Melanocyte of skin (primary cell): ENCODE measurements at places on chromosomes 11 and 22. TPM values are rescaled to one million over a fixed set of nuclear protein-coding genes. Genes with fewer than 3 reads are reported as not detected.

TSPO gene
- total RNA-seq, result 235 and 263 TPM in 2 replicates

DCHS1 gene
- total RNA-seq, result 1.0 and 2.5 TPM in 2 replicates

CCDC116 gene
- 0.34 TPM in 1 of 2 replicates, not detected in the other for total RNA-seq

OR5P2 gene
- not detected in 2 replicates for total RNA-seq

CNGA4 gene
- under 0.01 TPM in 1 of 2 replicates, not detected in the other for total RNA-seq

TPBGL gene
- total RNA-seq, result 0.73 and 1.0 TPM in 2 replicates

DGCR6 gene
- 1.2 and 1.7 TPM in 2 replicates for total RNA-seq

RPS6KA4 gene
- total RNA-seq, result 48.6 and 49.0 TPM in 2 replicates

ANO1 gene
- not detected in 2 replicates for total RNA-seq

XKR3 gene
- not detected in 2 replicates for total RNA-seq

GAB2 gene
- 17.1 and 23.4 TPM in 2 replicates for total RNA-seq

HYOU1 gene
- 180 and 194 TPM in 2 replicates for total RNA-seq

OR10G4 gene
- total RNA-seq, result not detected in 2 replicates

TSGA10IP gene
- total RNA-seq, result not detected in 2 replicates

KRTAP5-5 gene
- total RNA-seq, result not detected in 2 replicates

NEAT1 gene
- total RNA-seq, result 128 and 270 TPM in 2 replicates

MPEG1 gene
- total RNA-seq, result not detected in 2 replicates
